ENCODE measurements at places on chromosomes 3 and 15. TPM values are rescaled to one million over a fixed set of nuclear protein-coding genes. Genes with fewer than 3 reads are reported as not detected.

Gene USP50
- 0.72 TPM for total RNA-seq

Gene FAM227B
- 4.3 TPM for total RNA-seq

Gene RTP3
- total RNA-seq = not detected

Gene CP
- not detected for total RNA-seq

Gene PDIA5
- total RNA-seq = 59.1 TPM
